ENCODE measurements at places on chromosomes 11 and 22.
A peak's percentile ranks its signal among the peaks of the same experiment; 100 is the strongest.

DNA sequence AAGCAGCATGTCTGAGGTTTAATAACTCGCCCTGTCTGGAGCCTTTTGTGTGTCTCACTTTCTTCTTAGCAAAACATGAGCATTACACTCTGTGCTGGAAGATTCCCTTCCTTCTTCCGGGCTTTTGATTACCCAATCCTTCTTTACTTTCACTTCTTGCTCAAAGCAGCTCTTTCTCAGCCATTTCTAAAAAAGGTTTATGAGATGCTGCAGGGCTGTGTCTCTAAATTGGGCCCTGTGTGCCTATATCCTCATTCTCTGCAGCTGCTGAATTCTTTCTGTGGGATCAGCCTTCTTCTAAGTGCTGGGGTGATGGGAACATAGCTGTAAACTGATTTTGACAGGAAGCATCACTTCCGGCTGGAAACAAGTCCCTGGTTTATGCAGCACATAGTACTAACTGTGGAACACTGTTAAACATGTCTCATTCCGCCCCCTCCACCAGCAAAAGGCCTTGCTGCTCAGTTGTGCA, 71.8 kb downstream of the PIWIL4 start:
- peaks cover 4% of the 10 kb centered on the region for H3K4me1 ChIP-seq
- no peak for DNase-seq
- no peaks in the 10 kb centered on the region for H3K36me3 ChIP-seq
- H3K4me3 ChIP-seq, result no peak overlapping the region
- H3K27ac ChIP-seq, result no peak overlapping the region

- no peak overlapping the region for H3K27ac ChIP-seq
- H3K27me3 ChIP-seq, result no peaks in the 10 kb centered on the region
- DNase-seq, result no peak
- H3K4me3 ChIP-seq, result no peak overlapping the region
- no peaks in the 10 kb centered on the region for H3K36me3 ChIP-seq
These were observed 26.6 kb downstream of the KCNQ1OT1 start for GRCh38 chr11:2673250-2673610.

- no peak overlapping the region for H3K27ac ChIP-seq
- H3K4me1 ChIP-seq, result no peaks in the 10 kb centered on the region
- H3K27me3 ChIP-seq, result no peaks in the 10 kb centered on the region
- H3K4me3 ChIP-seq, result no peak overlapping the region
- no peaks in the 10 kb centered on the region for H3K36me3 ChIP-seq
These were observed 90.3 kb downstream of the ZBTB16 start for GRCh38 chr11:114149689-114150407.

DNA sequence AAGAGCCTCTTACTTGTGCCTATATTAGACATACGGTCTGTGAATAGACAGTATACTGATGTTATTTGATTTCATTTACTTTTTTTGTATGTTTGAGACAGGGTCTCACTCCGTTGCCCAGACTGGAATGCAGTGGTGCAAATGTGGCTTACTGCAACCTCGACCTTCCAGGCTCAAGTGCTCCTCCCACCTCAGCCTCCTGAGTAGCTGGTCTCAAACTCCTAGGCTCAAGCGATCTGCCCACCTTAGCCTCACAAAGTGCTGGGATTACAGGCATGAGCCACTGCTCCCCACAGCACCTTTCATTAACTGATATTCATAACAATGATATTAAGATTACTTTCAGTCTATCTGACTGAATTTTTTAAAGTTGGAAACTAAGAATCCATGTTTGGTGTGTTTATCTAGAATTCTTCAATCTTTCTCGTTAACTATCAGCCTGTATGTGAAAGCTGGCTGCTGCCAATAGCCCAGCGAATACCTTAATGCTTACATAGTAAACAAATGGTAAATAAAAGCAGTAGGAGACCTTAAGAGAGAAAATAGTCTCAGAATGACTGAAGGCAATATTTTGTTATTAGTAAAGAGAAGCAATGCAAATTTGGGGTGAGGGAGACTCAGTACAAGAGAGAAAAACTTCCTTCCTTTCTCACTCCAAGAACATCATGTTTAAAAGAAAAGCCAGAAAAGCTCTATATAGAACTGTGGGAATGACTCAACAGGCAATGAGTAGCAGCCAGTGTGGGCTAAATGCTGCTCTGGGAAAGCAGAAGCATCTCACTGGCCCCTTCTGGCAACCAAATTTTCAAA, 101.9 kb downstream of the MRTFA start:
- H3K36me3 ChIP-seq, result no peaks in the 10 kb centered on the region
- peak overlapping the region; percentile 35 for H3K27ac ChIP-seq
- no peaks in the 10 kb centered on the region for H3K4me1 ChIP-seq
- no peak for DNase-seq
- no peak overlapping the region for H3K4me3 ChIP-seq

DNA sequence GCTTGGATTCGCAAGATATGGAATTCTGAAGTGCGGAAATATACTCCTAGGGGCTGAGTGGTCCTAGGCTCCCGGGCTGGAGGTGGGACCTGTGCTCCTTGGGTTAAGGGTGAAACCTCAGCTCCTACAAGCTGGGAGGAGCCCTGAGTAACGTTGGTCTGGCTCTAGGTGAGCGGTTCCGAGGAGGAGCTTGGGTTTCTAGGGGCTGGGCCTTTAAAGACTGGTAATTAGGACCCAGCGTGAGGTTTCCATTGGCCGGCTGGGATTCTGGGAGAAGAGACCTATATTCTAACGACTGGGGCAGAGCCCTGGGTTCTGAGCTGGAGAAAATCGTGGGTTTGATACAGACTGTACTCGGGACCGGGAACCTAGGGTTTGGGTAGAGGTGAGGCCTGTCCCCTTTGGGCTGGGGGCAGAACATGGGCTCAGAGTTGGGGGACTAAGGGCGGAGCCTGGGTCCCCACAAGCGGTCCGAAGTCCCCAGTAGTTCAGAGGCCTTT, 882 bp upstream of the MAP4K2 start:
- H3K4me1 ChIP-seq, result 0 out of 2 replicates have a peak, but pooled peaks cover 2% of the 10 kb centered on the region
- DNase-seq, result no peak
- H3K27me3 ChIP-seq, result no peaks in the 10 kb centered on the region
- H3K4me3 ChIP-seq, result peak overlapping the region; percentile 1
- no peak overlapping the region for H3K27ac ChIP-seq

- no peak for DNase-seq
- H3K27ac ChIP-seq, result no peak overlapping the region
- H3K4me3 ChIP-seq, result no peak overlapping the region
These were observed 68.9 kb downstream of the NECTIN1 start for GRCh38 chr11:119659971-119660723.

- no peak overlapping the region for H3K4me3 ChIP-seq
- peaks cover 7% of the 10 kb centered on the region for H3K4me1 ChIP-seq
- H3K27me3 ChIP-seq, result no peaks in the 10 kb centered on the region
These were observed 9.2 kb downstream of the MAPK8IP1 start for GRCh38 chr11:45894555-45895247.

DNA sequence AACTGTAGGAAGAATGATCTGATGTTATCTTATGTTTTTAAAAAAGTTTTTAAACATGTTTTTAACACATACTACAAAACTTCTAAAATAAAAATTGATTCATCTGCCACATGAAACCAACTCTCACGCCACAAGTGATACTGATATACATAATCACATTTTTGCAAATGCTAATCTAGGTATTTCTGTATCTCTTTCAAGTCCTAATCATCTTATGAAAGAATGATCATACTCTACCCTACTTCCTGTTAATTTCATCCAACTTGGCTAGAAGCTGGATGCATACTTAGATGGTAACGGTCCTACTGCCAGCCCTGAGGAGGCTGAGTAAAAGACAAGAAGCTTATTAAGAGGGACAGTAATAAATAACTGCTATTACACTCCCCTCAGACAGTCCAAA, 19.2 kb downstream of the THAP12 start:
- H3K27ac ChIP-seq, result no peak overlapping the region
- H3K36me3 ChIP-seq, result no peaks in the 10 kb centered on the region
- no peak for DNase-seq
- H3K4me1 ChIP-seq, result no peaks in the 10 kb centered on the region
- no peak overlapping the region for H3K4me3 ChIP-seq

- DNase-seq, result no peak
- H3K36me3 ChIP-seq, result no peaks in the 10 kb centered on the region
- no peak overlapping the region for H3K27ac ChIP-seq
- H3K27me3 ChIP-seq, result no peaks in the 10 kb centered on the region
These were observed 33.0 kb upstream of the TH start for GRCh38 chr11:2204361-2205213.

Data from iPS DF 6.9 (cell line).